ENCODE measurements at places on chromosomes 3 and 15.

DNA sequence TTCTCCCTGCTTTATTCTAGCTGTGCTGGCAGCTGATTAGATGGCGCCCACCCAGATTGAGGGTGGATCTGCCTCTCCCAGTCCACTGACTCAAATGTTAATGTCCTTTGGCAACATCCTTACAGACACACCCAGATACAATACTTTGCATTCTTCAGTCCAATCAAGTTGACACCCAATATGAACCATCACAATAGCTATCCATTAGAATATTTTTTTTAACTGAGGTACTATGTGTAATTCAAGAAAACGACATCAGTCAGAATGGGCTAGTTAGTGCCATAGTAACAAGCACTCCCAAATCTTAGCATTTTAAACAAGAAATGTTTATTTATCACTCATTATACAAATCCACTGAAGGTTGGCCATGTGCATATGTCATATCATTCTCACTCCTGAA lies 723.1 kb downstream of the NR2F2 start:
- no peak for DNase-seq

DNA sequence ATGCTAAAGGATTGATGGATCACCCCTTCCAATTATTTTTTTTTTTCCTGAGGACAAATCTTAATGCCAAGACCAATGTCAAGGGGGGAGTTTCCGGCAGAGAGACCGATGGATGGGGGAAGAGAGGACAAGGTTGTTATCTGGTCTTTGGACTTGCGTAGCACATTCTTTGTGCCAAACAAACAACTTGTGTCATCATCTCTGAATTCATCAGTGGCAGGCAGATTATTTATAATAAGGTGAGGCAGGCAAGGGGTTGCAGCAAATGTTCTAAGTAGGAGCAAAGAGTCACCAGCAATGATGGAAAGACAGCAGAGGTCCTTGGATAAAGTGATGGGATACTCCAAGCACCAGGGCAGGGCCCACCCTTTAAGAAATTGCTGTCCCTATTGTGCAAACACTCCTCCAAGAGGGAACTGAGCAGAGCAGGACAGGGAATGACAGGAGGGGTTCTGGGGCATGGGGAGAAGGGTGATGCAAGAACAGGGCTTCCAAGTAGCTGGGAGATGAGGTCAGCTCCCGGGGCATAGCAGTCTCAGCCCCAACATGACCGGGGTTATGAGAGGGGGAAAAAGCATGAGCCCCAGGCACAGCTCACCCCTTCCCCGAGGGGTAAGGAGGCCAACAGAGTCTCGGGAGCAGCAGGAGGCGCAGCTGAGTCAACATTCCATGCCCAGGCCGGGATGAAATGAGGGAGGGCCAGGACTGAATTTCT lies 57.4 kb downstream of the ANXA2 start:
- DNase-seq, result no peak

GRCh38 chr3:124896824-124897526 lies 9.8 kb upstream of the ITGB5 start:
- DNase-seq, result no peak

- no peak for DNase-seq
Measured at GRCh38 chr15:96549136-96549535, 218.6 kb downstream of the NR2F2 start.

DNA sequence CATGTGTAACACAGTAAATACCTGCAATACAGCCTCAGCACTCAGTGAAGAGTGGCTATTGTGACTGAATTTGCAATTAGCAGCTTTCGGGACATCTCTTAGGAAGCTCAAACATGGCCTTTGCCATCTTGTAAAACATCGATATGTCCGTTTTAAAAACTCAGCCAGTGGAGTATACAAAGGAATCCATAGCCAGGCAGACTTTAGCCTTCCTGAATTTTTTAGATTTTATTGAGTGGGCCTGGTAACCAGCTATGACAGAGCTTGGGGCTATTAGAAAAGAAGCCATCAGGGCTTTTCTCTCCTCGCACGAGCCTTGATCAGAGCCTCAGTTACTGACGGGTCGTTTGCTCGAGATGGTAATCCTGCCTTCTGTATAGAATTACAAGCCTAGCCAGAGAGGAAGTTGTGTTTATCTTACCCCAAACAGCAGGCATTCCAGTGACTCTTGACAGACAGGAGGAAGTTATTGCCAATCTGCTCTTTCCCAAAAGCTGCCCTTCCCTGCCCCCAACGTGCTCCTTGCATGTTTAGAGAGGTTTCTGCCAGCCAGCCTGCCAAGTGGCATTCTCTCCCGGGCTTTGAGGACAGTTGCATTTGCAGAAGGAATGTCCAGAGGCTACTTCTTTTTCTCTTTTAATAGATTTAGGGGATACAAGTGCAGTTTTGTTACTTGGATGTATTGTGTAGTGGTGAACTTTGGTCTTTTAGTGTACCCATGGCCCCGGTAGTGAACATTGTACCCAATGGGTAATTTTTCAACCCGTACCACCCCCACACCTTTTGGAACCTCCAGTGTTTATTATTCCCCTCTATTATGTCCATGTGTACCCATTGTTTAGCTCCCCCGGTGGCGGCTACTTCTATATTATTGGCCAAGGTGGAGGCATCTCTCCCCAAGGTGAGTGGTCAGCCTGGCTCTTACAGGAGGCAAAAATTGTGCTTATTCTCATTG lies 40.6 kb downstream of the ITPR1 start:
- no peak for DNase-seq

DNA sequence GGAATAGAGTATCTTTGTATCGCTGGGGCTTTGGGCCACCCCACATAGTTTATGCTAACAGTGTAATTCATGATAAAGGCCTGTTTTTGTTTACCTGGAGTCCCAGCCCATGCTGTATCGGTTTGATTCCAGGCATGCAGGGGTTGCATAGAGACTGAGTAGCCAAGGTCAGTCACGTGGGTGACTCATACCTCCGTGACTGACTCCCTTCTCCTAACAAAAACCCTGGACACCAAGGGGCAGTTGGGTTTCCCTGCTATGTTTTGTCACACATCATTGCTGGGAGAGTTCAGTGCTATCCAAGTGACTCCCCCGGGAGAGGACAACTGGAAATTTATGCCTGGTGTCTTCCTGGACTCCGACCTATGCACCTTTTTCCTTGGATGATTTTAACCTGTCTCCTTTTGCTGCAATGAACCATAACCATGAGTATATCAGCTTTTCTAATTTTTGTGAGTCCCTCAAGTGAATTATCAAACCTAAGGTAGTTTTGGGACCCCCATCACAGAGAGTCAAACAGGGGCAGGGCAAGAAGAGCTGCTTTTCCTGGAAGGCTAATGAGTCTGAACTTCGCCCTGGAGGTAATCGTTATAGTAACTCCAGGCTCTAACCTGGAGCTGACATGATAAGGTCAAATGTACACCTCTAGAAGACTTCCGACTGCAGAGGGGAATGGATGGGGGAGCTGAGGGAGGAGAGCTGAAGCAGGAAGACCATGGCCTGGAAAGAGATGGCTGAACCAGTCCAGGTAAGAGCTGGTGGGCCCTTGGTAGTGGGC lies 57.0 kb downstream of the SRGAP3 start:
- no peak for DNase-seq

- DNase-seq, result no peak
Measured at GRCh38 chr3:127124120-127124519, 68.8 kb upstream of the PRR23E start.

DNA sequence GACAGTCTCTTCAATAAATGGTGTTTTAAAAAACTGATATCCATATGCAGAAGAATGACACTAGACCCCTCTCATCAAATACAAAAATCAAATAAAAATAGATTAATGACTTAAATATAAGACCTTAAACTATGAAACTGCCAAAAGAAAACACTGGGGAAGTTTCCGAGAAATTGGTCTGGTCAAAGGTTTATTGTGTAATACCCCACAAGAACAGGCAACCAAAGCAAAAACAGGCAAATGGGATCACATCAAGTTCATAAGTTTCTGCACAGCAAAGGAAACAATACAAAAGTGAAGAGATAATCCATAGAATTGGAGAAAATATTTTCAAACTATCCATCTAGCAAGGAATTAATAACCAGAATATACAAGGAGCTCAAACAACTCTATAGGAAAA lies 126.2 kb downstream of the GOLIM4 start:
- DNase-seq, result no peak

- DNase-seq, result no peak
Measured at GRCh38 chr3:178597371-178597770, 61.1 kb downstream of the KCNMB2 start.

GRCh38 chr3:64919934-64920333 lies 232.1 kb upstream of the ADAMTS9 start:
- DNase-seq, result no peak

DNA sequence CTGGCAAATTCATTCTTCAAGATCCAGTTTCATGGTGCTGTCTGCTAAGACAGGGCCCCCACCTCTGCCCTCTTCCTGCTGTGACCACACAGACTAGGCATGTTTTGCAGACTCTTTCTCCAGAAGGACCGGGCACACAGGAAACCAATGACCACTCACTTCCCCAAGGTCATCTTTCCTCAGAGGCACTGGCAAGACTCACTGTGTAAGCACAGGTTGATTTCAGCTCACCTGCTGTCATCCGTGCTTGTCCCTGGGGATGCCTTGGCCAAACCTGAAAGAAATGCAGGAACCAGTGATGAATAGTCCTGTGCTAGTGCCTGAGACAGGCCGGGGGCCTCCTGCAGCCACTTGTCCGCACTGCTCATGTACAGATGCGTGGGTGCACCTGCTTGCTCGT lies 33.5 kb downstream of the ALS2CL start:
- no peak for DNase-seq

DNA sequence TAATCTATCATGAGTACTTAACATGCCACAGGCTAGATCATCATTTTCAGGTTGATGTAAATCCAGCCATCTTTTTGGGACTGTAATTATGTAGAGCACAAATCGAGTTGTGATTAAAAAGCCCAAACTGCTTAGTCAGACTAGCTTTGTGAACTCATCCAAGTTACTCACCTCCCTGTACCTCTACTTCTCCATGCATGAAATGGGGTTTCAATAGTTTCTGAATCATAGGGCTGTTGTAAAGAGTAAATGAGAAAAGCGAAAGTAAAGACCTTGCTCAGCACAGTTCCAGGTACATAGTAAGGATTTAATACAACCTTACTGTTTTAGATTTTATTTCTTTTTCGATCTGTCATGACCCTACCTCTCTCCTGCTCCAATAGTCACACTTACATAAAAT lies 85.6 kb upstream of the GAP43 start:
- DNase-seq, result no peak

DNA sequence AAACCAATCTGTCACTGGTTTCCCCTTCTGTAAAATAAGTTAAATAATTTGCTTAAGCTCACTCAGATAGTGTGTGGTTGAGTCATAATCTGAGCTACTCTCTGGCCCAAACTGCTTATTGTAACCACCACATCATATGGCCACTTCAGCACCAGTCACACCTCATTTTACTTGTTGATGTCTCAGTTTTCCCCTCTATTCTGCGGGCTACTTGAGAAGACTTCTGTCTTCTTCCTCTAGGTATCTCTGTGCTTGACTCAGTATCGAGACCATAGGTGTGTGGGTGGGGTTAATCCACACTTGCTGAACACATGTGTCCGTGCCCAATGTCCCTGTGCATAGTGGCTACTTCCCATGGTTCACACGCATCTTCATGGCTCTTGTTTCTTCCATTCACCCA lies 32.9 kb downstream of the CRYGS start:
- no peak for DNase-seq

GRCh38 chr15:51888593-51889195 lies 59.2 kb downstream of the TMOD3 start:
- no peak for DNase-seq

GRCh38 chr15:52021892-52022540 lies 3.0 kb downstream of the MAPK6 start:
- DNase-seq, result no peak

GRCh38 chr15:88649286-88649733 lies 10.5 kb downstream of the ISG20 start:
- peak; percentile 78 for DNase-seq

DNA sequence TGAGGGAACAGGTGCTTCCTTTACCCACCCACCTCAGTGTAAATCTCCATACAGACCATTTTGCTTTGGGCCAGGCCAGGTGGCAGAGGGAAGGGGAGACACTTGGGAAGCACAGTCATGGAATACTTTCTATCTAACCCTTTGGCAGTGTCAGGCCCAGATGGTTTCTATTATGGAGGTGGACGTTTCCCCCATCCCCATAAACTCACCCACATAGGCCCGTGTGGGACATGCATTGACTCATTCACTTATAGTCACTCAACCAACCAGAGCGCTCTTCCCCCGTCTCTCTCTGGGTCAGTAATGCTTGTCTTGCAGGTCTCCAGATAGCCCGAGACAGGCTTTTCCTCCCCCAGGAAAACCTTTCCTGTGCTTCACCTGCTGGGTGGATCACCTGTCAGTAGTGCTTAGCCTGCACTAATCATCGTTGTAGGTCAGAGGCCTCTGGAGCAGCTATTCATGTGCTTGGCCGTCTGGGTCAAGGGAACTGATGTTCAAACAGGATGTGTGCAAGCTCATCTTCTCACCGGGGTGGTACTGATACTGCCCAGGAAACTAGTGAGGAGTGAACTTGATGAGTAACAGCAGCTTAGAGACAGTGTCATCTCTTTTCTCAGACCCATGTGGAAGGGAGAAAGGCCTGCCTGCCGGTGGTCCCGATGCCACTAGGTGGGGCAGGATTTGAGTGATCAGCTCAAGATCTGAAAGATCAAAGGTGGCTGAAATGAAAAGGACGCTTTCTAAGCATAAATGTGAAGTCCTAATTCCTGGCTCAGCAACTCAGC lies 67.1 kb downstream of the CEMIP start:
- DNase-seq, result no peak

GRCh38 chr3:149340310-149340933 lies 7.0 kb upstream of the TM4SF18 start:
- no peak for DNase-seq

DNA sequence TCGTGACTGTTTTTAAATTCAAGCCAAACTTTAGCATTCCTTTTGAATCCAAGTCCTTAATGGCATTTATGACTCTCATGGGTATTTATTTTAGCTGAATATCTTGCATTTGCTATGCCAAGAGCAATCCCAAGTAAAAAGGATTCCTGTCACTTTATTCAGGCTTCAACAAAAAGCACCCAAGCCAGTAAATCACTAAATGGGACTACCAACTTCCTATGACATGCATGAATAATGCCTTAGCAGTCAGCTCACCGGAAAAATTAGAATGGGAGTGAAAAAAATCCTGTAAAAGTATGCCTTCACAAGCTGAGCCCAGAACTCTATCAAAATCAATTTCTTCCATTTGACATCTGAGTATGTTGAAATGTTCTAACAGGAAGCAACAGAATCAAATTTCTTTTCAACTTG lies 1297.9 kb downstream of the ROBO2 start:
- DNase-seq, result no peak

DNA sequence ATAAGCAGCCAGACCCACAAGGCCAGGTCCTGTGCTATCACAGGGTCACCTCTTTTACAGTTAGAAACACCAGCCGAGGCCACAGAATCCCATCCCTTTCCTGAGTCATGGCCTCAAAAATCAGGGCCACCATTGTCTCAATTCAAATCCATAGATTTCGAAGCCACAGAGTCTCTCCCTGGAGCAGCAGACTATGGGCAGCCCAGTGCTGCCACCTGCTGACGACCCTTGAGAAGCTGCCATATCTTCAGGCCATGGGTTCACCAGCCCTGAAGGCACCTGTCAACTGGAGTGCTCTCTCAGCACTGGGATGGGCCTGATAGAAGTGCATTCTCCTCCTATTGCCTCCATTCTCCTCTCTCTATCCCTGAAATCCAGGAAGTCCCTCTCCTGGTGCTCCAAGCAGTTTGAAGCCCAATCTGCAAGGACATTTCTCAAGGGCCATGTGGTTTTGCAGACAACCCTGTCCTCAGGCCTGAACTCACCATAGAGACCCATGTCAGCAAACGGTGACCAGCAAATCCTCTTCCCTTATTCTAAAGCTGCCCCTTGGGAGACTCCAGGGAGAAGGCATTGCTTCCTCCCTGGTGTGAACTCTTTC lies 39.6 kb downstream of the TGM4 start:
- DNase-seq, result peak; percentile 53

- no peak for DNase-seq
Measured at GRCh38 chr3:170144437-170144843, 37.1 kb downstream of the PHC3 start.
